ENCODE measurements at places on chromosomes 6 and 20.

- peak; percentile 29 for DNase-seq
Measured at GRCh38 chr6:147508042-147508865, at the start of gene SAMD5. SAMD5 (plus strand) TSS chr6:147508690; CDS start chr6:147508929, 239 bp downstream.

DNA sequence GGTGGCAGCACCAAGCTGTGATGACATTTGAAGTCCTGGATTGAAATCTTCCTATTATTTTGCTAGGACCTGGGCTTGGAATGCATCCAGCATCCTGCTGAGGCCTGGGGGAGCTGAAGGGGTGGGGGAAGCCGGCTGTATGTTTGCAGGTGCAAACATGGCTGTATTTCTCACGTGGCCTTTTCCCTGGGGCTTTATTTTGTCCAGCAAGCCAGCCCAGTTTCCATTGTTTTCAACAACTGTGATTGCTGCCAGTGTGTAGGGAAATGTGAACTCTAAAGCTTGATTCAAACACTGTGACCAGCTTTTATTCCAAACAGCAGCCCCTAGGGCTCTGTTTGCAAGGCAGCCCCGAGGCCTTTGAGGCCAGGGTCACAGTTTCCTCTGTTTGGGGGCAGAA, 683.0 kb downstream of the DHX35 start:
- DNase-seq = peak; percentile 19

DNA sequence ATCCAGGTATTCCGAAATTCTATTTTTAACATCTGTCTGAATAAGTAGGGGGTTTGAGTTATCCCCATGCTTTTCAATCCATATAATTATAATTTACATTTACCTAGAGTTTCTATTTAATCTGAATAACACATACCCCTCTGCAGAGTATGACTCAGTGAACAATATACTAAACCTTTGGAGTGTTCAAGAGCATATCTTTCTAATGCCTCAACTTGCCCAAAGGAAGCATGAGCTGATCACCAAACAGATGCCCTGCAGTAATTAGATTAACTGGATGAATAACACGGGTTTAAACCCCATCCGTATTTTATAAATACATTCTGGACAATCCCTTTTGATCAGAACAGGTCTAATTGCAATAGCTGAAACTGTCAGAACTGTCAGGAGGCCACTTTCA, 897.1 kb downstream of the TFAP2A start:
- DNase-seq = no peak

- no peak for DNase-seq
Measured at GRCh38 chr6:169707772-169708171, 5.8 kb downstream of the C6orf120 start.

DNA sequence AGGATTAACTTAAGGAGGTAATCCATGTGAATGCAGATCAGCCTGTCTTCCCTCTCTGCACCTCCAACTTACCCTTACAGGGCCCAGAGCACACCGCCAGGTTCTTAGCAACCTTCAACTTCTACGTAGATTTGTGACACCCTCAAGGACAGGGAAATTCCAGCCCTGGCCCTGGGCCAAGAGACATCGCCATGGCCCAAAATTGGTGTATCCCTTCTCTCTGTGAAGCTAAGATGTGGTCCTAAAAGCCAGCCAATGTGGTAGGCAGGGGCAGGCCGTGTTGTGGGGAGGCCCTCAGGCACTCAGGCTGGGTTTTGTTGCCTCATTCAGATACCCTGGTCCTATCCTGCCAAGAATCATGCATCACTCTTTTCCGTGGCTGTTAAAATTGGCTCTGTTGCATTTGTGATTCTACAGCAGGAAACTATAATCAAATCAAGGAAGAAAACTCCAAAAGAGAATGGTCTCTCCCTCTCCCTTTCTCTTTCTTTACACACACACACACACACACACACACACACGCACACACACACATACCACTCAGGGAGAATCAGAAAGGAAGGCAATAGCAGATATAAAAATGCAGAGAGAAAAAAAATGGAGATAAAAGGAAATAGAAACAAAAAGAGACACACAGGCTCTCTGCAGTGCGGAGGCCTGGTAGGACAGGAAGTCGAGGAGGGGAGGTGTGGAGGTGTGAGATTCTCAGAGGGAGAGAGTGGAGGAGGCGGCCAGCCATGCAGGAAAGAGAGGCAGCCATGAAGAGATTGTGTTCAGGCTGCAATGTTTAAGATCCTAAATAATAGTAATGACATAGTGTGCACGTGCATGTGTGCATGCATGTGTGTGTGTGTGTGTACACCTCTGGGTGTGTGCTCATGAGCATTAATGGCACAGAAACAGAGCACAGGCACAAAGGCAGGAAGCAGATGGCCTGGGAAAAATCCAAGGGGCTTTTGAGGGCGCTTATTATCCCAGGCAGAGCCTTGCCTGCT, 201.8 kb upstream of the LRFN2 start:
- DNase-seq = no peak

GRCh38 chr6:38776515-38776914, 61.4 kb downstream of the DNAH8 start:
- no peak for DNase-seq

GRCh38 chr20:47139934-47140535, 216.5 kb downstream of the ZMYND8 start:
- no peak for DNase-seq

DNA sequence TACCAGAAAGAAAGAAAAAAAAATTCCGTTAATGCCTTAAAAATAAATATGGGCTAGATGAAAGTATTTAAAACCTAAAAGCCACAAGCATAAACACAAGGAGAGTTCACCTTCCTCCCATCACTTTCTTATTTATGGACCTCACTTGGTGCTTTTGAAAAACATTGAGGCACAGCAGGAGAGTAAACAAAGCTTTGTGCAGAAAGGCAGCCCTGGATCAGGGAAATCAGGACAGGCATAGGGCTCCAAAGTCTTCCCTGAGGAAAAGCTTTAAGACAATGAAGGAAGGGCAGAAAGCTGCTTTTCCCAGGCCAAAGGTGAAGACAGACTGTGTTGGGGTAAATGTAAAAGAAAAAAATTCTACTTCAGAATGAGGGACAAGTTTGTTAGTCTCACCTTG, 207.9 kb downstream of the CLVS2 start:
- no peak for DNase-seq

DNA sequence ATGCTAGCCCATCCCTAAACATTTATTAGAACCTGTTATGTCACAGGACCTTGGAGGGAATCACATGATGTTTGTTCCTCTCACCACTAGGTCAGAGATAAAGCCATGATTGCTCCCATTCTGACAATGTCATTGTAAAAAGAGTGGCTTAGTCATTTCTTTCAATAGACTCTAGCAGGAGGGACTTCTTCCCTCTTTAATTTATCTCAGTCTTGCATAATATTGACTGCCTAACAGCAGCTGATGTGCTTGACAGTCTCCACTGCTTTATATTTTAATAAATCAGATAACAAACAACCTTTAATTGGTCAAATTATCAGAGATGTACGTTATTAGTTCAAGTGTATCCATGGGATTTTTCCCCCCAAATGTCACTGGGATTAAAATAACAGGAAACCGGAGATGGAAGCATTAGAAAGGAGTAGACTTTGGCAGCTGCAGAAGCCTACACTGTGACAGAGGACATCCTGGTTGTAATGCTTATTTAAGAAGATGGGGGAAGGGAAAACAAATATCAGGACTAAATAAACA, 39.6 kb downstream of the LAMA4 start:
- no peak for DNase-seq

DNA sequence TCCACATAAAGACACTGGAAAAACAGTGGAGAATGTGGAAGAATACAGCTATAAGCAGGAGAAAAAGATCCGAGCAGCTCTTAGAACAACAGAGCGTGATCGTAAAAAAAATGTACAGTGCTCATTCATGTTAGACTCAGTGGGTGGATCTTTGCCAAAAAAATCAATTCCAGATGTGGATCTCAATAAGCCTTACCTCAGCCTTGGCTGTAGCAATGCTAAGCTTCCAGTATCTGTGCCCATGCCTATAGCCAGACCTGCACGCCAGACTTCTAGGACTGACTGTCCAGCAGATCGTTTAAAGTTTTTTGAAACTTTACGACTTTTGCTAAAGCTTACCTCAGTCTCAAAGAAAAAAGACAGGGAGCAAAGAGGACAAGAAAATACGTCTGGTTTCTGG, 57.1 kb downstream of the MAP3K4 start:
- DNase-seq = no peak

GRCh38 chr6:43668151-43669028, 19.2 kb downstream of the MRPS18A start:
- DNase-seq = peak; percentile 68

DNA sequence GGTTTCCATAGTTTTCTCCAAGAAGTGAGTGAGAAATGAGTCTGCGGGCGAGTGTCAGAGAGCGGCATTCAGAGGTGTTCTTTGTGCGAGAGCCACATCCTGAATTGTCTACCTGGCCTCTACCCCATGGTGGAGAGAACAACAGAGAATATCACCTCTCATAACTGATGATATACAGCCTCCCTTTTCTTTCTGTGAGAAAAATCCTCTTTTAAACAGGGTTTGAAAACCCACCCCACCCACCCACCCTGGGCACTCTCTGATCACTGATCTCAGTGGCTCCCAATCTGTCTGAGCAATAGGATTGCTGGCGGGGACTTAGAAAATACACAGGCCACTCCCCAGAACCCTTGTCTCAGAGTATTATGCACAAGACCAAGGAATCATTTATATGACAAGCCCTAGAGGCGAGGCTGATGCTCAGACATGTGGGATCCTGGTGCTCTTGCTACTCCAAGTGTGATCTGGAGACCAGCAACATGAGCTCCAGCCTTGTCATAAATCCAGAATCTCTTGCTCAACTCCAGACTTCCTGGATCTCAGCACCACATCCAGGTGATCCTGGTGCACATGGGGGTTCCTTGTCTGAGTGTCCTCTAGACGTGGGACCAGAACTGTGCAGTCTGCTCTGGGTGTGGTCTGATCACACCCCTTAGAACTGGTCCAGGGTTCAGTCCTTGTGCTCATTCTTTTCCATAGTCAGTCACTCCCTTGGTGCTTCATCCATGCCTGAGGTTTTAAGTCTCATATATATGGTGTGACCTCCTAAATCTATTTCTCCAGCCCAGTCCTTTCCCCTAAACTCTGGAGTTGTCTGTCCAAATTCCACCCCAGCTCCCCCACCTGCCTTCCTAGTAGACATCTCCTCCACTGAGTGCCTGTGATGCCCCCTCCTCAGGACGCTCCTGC, 5.3 kb downstream of the HLA-B start:
- no peak for DNase-seq

GRCh38 chr20:8012724-8013123, 6.8 kb downstream of the TMX4 start:
- DNase-seq = no peak
